DMS79 (cell line): ENCODE measurements at places on chromosomes 4 and X.

- no peak for DNase-seq
These were observed 20.2 kb downstream of the FAT4 start for GRCh38 chr4:125334926-125335325.

DNA sequence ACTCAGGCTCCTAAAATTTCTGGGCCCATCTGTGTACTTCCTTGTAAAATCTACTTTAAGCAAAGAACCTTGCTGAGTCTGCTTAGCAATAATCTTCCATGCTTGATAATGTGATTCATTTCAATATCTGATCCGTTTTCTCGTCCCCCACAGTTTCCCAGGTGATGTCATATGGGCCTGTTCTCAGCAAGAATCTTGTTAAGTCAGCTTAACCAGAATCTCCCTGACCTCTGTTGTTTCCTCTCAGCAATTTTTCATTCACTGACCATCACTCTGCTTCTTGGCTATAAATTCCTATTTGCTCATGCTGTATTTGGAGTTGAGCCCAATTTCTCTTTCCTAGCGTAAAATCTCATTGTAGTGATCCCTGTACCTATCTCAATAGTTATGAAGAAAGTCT, 13.9 kb downstream of the CSN2 start:
- DNase-seq: no peak

DNA sequence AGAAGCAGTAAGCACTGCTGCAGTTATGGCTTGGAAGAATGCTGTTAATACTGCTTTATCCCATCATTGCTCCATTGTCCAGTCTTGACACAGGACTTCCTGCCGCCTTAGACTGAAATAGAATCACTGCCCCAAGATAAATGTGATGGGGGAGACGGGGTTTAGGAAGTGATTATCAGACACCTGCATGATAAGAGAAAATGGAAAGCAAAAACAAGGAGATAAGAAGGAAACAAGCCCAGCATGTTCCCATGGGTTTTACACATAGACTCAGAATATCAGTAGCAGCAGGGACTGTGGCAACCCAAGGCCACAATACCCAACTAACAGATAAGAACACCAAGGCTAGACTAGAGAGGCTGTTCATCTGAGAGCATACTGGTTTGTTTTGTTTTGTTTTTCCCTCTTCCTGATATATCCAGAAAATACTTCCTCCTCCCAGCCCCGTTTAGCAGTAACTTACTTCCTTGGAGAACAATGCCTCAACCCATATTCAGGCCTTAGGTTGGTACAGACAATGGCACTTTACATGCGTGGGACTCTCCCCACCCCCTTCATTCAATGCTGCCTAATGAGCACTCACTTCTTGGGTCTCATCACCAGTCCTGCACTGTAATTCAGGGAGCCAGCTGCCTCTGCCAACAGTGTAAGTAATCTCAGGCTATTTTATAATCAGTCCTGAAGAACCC, 232.6 kb downstream of the CBR4 start:
- DNase-seq: no peak

DNA sequence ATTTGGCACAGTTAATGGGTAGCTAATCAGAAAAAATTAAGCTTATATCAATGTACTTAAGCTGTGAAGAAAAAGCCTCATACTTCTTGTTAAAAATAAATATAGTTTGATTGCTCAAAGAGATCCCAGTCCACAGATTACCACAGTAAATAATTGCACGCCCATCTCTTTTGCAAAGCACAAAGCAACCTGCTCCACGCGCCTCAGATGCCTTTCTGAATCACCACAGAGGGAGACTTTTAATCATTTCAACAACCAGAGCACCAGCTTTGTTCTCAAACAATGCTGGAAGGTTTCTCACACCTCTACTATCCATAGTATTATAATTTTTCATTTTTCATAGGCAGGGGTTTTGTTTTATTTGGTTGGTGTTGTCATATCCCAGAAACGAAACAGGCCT, 338.6 kb upstream of the MAGEB2 start:
- DNase-seq: no peak

- no peak for DNase-seq
These were observed 51.7 kb upstream of the CLCN4 start for GRCh38 chrX:10104958-10105658.

DNA sequence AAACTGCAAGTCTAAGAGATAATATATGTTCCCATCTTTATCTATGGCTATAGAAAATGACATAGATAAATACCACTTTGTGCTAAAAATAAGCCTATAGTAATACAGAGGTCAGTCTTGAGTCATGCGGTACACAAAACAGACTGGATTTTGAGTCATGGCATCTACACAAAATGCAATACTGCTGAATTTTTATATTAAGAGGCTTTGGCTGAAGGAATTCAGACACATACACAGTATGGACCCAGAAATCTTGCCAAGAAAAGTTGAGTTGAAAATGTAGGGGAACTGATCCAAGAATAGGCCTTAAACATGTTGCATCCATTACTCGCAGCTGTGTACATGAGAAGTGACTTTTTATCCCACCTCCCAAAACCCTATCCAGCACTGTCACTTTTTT, 184.4 kb downstream of the TENM3 start:
- no peak for DNase-seq

GRCh38 chr4:1011022-1011665, at the start of gene FGFRL1:
TSS of gene FGFRL1 (plus strand) at chr4:1011626. CDS start at chr4:1012486, 860 bp downstream.
- no peak for DNase-seq

- DNase-seq: no peak
These were observed 2.9 kb downstream of the UGT8 start for GRCh38 chr4:114601304-114602052.

DNA sequence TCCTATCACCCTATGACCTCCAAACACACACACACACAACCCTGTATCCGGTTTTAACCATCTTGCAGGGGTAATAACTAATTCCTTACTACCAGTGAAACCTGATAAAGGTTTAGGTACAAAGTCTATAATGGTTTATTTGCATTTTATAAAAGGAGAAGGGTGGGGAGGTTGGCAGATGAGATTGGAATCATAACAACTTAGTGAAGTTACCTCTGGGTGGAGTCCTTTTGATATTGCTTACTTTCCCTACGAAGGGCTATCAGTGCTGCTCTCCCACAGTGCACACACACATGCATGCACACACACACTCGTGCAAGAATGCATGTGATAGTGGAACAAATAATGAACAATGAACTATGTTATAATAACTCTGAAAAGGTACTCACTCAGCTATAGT, 56.1 kb downstream of the CCSER1 start:
- DNase-seq: no peak

DNA sequence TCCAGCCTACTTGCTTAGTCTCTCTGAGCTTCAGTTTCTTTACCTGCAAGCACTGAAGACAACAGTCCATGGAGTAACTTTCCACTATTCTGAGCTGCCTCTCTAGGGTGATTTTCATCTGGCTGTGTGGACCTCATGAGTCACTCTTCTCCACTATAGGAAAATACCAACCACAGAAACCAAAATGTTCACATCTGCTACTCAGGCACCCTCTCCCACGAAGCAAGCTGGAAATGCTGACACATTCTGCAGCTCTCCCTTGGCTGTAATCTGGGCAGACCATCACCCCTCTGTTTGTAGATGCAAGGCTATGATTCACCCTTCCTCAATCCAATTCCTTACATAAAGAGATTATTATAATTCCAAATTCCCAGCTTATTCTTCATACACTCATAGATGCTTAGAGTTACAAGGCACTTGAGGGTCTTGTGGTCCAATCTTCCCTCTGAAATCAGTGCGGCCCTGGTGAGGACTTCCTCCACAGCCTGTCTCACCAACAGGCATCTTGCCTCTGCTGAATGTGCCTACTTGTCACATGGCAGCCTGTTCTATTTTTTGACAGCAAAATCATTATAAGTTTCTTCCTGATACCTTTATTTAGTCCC, 97.0 kb upstream of the LNX1 start:
- no peak for DNase-seq

- no peak for DNase-seq
These were observed 49.0 kb upstream of the VEGFC start for GRCh38 chr4:176841711-176842112.

DNA sequence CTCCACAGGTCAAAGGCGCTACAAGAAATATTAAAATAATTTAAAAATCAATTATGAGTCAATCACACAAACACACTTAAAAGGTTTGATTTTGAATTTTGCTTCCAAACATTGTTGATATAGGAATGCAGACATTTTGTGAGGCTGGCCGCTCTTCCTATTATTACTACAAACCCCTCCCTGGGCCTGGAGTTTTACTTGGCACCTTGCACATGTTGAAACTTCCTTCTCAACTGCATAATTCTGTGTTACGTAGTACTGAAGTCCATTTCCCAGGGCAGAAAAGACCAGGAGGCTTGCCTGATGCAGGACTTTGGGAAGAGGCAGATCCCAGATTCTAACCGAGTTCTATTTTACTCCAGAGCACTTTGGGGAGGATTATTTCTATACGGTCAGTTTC, 71.5 kb downstream of the CYTL1 start:
- DNase-seq: no peak

DNA sequence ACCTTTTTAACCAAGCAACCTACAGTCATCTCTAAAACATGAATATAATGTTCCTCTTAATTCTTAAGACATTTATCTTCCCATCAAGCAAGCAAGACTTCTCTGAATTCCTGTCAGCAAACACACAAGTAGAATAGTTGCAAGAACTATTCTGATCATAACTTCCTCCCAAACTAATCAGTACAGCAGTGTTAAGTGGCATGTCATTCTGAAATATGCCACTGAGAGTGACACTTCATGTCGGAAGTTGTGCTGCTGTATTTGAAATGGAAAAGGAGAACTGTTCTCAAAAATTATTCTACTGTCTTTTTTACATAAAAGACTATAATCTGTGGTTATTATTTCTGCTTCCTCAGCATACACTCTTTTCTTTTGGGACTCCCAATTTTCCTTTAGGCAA, 546.6 kb downstream of the PCDH18 start:
- no peak for DNase-seq
